ENCODE measurements at places on chromosomes 16 and 17. TPM values are rescaled to one million over a fixed set of nuclear protein-coding genes. Genes with fewer than 3 reads are reported as not detected.
A peak's percentile ranks its signal among the peaks of the same experiment; 100 is the strongest.

TANC2 gene
- total RNA-seq, result 4.3 TPM

AGRP gene
- not detected for total RNA-seq

MAPT gene
- total RNA-seq, result 0.57 TPM

CDK10 gene
- total RNA-seq, result 128 TPM

CDK3 gene
- total RNA-seq, result 3.1 TPM

FBXO39 gene
- total RNA-seq, result not detected

TSPOAP1 gene
- 20.0 TPM for total RNA-seq

IGFBP4 gene
- 8.8 TPM for total RNA-seq

MYH1 gene
- total RNA-seq, result not detected

TXNDC11 gene
- 24.6 TPM for total RNA-seq

GRCh38 chr16:24428756-24429155, 110.6 kb upstream of the RBBP6 start:
- DNase-seq, result no peak

- DNase-seq, result no peak
Measured at GRCh38 chr17:29190592-29191207, 10.5 kb upstream of the MYO18A start.

- no peak for DNase-seq
Measured at GRCh38 chr17:66578781-66579489, 256.0 kb upstream of the CACNG5 start.

DNA sequence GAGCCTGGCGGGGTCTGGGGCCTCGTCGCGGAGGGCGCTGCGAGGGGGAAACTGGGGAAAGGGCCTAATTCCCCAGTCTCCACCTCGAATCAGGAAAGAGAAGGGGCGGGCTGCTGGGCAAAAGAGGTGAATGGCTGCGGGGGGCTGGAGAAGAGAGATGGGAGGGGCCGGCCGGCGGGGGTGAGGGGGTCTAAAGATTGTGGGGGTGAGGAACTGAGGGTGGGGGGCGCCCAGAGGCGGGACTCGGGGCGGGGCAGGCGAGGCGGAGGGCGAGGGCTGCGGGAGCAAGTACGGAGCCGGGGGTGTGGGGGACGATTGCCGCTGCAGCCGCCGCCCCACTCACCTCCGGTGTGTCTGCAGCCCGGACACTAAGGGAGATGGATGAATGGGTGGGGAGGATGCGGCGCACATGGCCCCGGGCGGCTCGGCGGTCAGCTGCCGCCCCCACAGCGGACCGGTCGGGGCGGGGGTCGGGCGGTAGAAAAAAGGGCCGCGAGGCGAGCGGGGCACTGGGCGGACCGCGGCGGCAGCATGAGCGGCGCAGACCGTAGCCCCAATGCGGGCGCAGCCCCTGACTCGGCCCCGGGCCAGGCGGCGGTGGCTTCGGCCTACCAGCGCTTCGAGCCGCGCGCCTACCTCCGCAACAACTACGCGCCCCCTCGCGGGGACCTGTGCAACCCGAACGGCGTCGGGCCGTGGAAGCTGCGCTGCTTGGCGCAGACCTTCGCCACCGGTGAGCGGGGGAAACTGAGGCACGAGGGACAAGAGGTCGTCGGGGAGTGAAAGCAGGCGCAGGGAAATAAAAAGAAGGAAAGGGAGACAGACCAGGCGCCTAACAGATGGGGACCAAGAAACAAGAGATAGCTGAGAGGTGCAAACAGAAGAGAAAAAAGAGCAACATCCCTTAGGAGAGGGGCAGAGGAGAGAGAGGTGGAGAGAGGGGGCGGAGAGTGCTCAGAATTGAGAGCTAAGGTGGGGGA, at the start of gene PNMT:
Gene PNMT (plus strand): TSS at position 509 of the 980 bp plus-strand sequence. CDS start 23 bp downstream, at position 532.
- peak; percentile 77 for DNase-seq

- DNase-seq, result peak; percentile 87
Measured at GRCh38 chr16:8567355-8568230, 22.7 kb downstream of the TMEM114 start.

- no peak for DNase-seq
Measured at GRCh38 chr17:67212714-67213417, 32.1 kb downstream of the HELZ start.

DNA sequence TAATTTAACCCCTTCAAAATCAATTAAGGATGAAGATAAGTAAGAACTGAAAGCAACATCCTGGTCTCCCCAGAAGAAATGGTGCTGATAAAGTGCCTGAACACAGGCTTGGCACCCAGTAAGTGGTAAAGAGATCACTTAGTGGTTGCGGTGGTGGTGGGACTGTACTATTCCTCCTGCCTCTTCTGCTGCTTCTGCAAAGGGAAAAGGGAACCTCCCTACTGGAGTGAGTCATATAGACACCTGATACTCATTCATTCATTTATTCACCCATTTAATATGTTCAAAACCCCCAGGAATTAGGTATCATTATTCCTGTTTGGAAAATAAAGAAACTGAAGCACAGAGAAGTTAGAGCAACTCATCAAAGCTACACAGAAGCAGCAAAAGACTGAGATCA, 60.6 kb downstream of the CDYL2 start:
- no peak for DNase-seq

DNA sequence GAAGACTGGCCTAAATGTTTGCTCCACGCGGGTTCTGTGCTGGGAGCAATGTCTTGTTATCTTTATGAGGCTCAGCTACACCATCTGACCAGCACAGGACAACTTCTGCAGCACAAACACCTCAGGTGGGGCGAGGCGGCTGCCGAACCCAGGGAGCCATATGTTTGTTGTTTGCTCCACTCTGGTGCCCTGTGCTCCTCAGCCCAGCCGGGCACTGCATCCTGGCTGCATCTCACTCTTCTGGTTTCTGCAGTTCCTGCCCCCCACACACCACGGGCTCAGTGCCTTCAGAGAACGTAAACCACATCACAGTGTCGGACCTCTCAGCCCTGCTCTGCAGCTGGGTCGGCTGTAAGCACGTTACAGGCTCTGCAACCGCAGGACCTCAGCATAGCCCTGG, 32.4 kb downstream of the MXRA7 start:
- no peak for DNase-seq

DNA sequence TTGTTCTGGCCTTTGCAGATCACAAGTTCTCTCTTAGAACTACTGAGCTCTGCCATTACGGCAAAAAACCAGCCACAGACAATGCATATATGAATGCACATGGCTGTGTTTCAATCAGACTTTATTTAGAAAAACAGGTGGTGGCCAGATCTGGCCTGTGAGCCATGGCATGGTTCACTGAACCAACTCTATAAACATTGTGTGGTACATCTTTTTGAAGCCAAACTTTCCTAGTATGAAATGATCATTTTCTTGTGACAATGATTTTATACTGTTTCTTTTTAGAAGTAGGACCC, 65.9 kb upstream of the AMZ2 start:
- no peak for DNase-seq

DNA sequence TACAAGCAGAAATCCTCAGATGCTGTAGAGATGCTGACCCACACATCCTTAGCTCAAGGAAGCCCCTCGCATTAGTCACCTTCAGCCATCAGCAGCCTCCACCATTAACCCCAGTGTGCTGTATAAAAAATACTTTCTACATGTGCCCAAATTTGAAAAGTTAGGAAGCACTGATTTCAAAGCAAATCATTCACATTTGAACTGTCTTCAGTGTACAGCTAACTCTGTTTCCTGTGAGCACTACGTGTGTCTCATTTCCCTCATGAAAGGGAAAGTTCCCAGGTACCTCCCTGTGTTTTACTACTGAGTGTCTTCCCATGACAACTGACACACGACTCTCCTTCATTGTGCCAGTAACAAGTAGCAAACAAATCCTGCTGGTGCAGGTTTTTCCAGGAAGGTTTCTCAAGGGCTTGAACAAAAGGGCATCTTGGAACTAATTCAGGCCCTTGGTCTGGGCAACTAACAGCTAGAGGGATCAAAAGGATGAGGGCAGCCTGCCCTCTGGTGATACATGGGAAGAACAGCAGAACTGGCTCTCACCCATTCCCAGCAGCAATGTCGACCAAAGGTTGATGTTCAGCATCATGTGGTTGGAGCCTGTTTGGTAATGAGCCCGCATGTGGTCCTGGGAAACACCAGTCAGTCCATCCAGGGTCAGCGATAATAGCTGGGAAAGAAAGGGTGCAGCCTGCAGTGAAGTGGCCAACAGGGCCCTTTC, 4.0 kb downstream of the SLC35B1 start:
- DNase-seq, result peak; percentile 42

DNA sequence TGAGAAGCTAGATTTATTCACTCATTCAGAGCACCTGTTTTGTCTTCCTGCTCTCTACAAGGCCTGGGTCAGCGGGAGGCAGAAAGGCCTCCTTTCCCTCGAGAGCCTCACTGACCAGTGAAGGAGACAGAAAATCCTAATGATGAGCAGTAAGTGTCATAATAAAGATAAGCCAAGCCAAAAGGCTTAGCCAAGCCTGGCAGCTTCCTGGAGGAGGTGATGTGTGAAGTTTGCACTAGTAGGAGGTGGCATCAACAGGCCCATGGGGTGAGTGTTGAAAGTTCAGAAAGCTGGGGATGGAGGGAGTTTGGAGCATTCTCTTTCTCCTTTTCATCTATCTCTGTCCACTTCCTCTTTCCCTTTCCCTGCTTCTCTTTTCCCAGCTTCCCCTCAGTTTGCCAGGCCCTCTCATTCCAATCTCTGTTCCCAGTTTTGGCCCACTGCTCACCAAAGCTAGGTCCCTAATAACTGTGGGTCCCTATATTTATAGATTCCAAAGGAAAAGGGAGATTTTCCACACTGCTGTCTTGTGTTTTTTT, 16.5 kb upstream of the SPNS3 start:
- DNase-seq, result no peak

DNA sequence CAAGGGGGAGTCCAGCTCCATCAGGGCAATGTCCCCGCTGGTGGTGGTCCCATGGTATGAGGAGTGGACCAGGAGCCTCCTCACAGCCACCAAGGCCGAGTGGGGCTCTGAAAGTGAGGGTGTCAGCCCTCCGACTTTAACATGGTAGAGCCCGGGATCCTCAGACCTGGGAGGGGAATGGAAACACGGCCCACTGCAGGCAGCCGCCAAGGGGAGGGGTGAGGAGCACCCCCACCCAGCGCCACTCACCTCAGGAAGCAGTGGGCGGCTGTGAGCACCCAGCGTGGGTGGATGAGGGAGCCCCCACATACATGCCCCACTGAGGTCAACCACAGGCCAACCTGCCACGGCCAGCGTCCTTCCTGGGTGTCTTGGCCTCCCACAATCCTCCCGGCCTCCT, 10.8 kb downstream of the ZG16B start:
- no peak for DNase-seq

DNA sequence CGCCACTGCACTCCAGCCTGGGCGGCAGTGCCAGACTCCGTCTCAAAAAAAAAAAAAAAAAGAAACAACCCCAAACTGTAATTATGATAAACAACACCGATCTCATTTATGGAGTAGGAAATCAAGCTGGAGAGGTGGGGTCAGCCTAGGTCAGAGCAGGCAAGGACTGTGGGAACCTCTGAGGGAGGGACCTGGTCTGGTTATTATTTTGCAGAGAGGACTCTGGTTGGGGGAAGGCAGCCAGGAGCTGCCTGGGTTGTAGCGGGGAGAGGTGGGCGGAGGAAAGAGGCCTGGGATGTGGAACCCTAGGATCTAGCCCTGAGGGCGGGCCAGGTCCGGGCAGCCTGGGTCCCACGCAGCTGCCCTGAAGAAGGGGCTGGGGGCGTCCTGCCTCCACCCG, 10.9 kb upstream of the HS3ST6 start:
- DNase-seq, result peak; percentile 24

DNA sequence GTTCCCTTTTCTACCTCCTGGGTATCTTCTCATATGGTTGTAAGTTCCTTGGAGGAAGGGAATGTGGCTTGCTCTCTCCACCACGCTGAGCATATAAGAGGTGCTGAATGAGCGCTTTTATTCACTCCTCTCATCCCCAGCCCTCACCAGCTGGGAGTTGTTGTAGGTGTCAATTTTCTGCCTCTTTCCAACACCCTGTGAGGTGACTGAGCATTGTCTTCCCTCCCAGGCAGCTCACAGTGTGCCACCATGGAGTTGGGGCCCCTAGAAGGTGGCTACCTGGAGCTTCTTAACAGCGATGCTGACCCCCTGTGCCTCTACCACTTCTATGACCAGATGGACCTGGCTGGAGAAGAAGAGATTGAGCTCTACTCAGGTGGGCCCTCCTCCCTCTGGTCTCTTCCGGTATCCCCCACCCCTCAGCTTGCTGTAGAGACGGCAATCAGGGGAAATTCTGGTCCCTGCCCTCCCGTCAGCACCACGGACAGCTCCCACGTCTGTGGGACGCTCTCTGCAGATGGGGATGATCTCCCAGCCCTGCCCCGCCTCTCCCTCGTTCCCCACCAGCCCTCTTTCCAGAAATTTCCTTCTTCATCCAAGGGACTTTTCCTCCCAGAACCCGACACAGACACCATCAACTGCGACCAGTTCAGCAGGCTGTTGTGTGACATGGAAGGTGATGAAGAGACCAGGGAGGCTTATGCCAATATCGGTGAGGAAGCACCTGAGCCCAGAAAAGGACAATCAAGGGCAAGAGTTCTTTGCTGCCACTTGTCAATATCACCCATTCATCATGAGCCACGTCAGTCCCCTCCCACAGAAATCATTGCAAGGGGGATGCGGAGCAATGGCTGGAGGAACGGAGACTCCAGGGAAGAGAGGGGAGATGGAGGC, 18.3 kb downstream of the CIITA start:
- peak; percentile 56 for DNase-seq

GRCh38 chr16:9874219-9874618, 308.0 kb downstream of the GRIN2A start:
- DNase-seq, result no peak

DNA sequence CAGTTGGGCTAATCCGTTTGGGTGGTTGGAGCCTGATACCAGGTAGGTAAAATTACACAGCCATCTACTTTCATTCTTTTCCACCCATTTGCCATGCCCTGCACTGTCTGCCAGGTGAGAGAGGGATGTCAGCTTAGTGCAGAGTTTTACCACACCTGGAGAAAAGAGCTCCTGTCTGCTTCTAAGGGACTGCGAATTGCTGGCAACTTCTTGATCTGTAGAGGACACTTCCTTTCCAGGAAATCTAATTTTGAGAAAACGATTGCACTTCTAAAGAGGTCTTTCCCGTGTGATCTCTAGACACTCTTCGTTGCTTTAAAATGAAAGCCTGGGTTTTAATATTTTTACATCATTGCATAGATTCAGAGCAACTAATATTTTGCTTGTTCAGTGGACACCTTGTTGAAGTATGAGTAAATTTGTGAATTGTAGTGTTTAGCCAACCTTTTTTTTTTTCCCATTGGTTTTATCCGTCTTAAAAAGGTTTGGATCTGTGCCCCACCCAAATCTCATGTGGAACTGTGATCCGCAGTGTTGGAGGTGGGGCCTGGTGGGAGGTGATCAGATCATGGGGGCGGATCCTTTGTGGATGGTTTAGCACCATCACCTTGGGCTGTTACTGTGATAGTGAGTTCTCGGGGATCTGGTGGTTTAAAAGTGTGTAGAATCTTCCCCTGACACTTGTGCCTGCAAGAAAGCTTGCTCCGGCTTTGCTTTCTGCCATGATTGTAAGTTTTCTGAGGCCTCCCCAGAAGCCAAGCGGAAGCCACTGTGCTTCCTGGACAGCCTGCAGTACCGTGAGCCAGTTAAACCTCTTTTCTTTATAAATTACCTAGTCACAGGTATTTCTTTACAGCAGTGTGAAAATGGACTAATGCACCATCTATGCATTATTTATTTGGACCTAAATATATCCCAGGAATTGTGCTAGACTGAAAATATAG, 104.6 kb downstream of the PRKCA start:
- DNase-seq, result peak; percentile 18

GRCh38 chr17:49730078-49730784, 22.5 kb upstream of the SLC35B1 start:
- DNase-seq, result no peak
